ENCODE measurements at places on chromosomes 11 and 22.

GRCh38 chr22:35353318-35353717 lies 27.6 kb upstream of the HMOX1 start:
- no peak for DNase-seq

DNA sequence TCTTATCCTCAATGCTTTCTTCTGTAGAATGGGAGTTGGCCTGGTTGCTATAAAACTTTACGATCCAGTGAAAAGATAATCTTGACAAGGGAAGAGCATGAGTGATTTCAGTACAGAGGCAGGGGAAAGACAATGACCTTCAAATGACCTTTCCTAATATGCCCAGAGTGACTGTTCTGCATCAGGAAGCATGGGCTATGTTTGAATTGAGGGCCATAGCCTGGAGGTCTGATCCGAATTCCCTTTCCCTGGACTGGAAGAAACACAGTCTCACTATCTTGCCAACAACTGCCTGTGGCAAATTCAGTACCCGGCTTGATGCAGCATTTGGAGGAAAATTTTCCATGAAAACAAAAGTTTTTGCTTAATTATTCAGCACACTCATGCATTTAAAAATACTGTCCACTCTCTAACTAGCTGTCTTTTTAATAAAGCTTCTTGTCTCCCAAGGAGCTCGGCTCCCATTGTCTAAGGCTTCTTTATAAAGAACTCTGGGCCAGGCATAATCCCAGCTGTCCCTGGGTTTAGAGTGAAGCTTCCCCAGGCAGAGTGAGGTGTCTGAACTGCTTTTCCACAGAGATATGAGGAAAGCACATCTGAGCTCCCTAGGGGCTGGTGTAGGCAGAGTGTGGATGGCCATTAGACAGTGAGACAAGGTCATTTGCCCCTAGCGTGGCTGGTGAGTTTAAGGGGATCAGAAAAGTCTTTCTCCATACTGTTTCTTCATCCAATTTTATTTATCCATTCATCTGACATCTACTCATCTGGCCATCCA lies 132.7 kb upstream of the CADM1 start:
- DNase-seq, result no peak

DNA sequence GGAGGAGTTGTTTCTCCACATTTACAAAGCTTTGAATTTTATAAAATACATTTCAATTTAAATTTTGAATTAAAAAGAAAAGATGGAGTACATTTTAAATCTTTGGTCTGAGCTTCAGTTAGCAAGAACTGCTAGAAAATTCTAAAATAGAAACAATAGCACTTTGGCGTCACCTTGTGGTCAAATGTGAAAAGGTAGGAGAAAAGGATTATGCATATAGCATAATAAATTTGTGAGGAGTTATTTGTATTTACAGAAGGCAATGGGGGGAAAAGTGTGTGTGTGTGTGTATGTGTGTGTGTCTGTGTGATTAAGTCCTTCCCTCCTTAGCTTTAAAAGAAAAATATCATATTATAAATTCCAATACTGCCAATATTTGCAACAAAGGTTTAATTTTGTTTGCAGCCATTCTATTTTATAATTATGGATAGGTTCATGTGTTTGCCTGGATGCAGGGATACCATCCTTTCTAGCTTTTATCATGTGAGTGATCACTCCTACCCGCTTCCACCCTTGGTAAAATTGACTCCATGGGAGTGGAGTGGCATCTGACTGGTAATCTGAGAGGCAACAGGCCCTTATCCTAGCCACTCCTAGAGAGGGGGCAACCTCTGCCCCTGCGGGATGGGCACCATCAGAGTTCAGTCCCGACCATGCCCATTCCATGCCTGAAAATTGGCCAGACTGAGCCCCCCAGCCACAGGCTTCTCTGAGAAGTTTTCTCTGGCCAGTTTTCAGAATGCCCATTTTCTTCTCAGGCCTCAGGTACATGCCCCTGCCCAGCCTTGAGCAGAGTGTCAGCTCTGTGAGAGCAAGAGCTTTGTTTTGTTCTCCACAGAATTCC lies 13.6 kb upstream of the LGR4 start:
- no peak for DNase-seq

- DNase-seq, result no peak
Observed at GRCh38 chr11:102886999-102887398, 12.2 kb upstream of the MMP12 start.

GRCh38 chr22:27185760-27186302 lies 528.4 kb downstream of the MIAT start:
- DNase-seq, result no peak

DNA sequence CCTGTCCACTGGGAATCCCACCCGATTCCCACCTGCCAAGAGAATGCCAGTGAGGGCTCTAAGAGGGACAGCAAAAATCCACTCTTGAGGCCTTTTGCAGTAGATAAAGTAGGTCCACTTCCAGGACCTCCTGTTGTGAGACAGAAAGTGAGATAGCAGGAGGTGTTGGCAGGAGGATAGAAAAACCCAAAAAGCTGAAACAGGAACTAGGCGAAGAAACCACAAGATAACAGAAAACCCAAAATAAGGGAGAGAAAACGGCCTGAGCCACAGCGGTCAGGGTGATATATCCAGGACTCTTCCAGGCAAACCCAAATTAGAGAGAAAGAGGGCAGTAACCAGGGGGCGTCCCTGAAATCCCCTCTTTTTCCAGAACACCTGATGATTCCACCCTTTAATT lies 79.7 kb upstream of the LINC01488 start:
- DNase-seq, result no peak

DNA sequence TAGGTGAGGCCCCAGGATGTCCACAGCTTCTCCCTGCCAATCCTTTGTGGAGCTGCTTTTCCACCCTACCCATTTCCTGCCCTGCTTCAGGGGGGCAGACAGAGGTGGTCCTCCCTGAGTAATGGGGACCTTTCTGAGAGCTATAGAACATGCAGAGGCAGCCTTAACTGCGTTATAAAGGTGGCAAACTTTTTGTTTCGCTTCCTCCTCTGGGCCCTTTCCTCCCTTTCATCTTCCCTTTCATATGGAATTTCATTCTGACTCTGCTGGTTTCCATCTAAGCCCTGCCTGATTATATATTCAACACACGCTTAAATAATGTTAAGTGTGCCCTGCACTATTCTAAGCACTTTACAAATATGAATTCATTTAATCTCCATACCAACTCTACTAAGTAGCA lies 169.3 kb upstream of the E2F8 start:
- peak; percentile 8 for DNase-seq

DNA sequence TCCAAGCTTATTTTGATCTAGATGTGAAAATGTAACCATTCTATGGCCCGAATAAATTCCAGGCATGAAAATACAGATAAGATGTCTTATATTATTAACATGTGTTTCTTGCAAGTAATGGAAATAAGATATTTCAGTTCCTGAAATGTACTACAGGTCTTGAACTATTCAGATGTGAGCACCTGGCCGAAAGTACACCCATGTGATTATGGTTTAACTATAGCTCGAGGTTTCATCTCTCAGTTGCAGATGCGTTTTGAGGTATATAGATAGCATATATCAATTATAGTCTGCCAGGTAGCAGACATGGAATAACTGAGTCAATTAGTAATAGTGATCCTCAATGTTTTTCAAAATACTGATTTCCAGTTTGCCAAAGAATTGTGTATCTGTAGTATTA lies 68.3 kb downstream of the DDIAS start:
- peak; percentile 93 for DNase-seq

DNA sequence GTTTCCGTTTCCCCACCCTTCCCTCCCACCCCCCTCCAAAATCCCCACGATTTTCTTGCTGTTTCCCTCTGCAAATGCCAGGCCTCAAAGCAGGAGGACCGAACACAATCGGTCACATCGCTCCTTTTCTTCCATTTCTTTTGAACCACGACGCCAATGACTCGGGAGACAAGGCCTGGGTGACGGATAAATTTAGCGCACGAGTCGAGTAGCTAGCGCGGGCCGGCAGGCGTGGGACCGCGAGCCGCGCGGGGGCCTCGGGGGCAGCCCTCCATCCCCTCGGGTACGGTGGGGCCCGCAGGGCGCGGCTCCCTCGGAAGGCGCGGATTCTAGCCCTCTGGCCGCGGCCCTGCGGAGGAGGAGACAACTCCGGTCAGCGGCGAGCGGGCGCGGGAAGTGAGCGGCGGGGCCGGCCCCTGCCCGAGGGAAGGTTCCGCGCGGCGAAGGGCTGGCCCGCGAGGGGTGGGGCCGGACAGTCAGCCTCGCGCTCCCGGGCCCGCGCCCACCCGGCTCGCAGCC lies 414 bp downstream of the JOSD1 start:
- no peak for DNase-seq

- no peak for DNase-seq
Observed at GRCh38 chr11:17764446-17765218, 30.1 kb downstream of the KCNC1 start.

DNA sequence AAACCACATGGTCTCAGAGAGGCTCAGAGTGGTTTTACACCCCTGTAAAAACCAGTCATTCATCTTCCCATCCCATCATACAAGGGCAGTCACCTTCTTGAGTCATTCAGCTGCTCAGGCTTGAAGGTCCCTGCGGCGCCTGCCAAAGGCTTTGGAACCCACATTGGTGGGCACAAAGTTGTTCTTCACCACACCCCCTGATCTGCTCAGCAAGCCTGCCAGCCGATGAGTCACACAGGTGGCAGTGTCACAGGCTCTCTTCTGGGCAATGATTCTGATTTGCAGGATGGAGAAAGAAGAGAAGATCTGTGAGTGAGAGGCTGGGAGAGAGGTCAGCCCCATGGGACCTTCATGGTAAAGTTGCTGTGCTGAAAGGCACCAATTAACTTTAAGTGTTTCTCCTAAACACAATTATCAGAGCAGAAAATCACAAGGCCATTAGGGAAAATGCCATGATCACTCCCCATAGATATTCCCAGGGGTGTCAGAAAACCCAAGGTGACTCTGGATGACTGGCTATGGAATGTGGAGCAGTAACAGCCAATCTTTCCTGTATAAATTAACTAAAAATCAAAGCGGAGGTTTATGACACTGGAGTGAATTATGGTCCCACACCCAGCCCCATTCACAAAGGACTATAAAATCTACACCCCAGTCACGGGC lies 4.4 kb downstream of the CALCA start:
- no peak for DNase-seq

- no peak for DNase-seq
Observed at GRCh38 chr11:74603845-74604244, 11.5 kb downstream of the POLD3 start.

DNA sequence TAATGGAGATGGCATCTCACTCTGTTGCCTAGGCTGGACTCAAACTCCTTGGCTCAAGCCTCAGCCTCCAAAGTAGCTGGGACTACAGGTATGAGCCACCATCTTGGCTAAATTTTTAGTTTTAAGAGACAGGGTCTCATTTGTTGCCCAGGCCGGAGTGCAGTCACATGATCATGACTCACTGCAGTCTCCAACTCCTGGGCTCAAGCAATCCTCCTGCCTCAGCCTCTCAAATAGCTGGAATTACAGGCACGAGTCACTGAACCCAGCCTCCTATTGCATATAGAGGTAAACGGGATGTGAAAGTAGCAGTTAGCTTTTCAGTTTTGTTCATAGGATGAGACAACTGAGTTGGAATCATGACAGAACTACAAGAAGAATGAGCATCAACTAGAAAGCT lies 9.5 kb upstream of the NAALAD2 start:
- DNase-seq, result no peak

DNA sequence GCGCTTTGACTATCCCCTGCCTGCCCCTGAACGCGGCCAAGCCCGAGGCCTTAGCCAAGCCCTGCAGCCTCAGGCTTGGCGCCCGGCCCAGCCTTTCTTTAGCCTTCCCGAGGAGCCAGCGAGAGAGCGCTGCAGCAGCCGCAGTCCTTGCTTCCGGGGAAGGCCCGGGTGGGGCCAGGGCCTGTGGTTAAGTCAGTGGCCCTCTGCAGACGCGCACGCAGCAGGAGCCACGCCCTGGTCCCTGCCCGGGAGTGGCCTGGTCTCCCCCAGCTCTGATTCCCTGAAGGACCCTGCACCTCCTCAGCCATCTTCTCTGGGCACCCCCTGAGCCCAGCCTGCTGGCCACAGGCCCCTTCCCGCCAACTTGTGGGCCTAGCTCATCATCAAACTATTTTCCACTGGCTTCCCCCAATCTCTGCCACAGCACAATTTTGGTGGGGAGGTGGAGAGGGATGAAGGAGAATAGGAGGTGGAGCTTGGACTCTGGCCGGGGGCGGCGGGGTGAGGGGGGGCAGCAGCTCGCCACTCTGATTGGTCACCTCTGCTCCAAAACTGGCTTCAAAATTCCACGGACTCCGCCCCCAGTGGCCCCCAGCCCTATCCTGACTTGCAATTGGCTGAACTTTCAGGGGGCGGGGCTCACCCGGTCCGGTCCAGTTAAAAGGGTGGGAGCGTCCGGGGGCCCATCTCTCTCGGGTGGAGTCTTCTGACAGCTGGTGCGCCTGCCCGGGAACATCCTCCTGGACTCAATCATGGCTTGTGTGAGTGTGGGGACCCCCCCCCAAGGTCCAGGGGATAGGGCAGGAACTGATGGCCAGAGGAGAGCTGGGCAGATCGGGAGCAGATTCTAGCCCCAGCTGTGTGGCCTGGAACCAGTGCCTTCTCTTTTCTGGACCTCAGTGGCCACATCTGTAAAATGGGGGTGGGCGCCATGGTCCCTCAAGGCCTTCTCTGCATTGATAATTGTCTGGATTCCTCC lies at the start of gene LGALS1:
LGALS1 (plus strand) TSS at position 686 of the 979 bp plus-strand sequence; CDS start at position 753, 67 bp downstream.
- DNase-seq, result peak; percentile 57

GRCh38 chr22:49735901-49736421 lies 91.7 kb downstream of the BRD1 start:
- DNase-seq, result no peak

- no peak for DNase-seq
Observed at GRCh38 chr11:127576210-127576609, 575.6 kb upstream of the KIRREL3 start.

DNA sequence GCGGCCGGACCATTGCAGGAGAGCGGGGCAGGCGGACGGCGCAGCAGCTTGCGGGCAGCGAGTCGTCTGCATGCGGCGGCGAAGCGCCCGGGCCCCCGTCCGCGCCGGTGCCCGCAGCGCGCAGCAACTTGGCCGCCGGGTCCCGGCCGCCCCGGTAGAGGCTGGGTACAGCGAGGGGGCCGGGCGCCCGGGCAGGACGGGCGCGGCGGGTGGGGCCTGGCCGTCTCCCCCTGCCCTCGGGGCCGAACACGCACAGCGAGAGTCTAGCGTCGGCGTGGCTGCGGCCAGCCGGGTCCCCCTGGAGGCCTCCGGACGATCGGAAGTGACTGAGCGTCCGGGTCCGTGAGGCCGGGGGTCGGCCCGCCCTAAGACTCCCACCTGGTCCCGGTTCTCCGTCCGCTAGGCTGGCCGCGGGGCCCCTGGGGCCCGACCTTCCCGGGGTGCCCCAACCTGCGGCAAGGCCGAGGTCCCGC lies 775 bp upstream of the TRABD start:
- no peak for DNase-seq

GRCh38 chr11:61187505-61188130 lies 15.7 kb upstream of the PGA3 start:
- DNase-seq, result peak; percentile 69

GRCh38 chr11:78535027-78535426 lies 39.6 kb downstream of the NARS2 start:
- no peak for DNase-seq

DNA sequence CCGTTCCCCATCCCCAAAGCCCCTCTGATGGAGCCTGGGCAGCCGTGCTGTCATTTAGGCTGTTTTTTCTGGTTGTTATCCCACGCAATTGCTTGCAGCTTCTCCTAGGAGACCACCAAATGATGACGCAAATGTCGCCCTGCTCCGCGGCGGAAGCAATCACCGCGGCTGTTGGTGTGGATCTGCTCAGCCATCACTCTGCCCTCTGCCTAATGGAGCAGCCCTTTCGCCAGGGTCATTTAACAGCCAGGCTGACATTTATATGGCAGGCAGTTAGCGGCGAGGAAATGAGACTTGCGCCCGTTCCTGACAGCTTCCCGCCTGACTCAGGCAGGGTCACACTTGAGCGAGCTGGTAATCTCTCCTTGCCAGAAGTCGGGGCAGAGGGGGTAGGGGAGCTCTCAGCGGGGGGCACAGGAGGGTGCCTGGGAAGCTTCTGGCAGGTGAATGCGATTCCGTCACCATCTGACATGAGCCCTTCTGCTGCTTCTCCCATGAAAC lies 97.9 kb upstream of the RTL6 start:
- DNase-seq, result no peak

Data from GM12864 (cell line).